T-helper 2 cell (primary cell): ENCODE measurements at places on chromosomes 1 and 21.
A peak's percentile ranks its signal among the peaks of the same experiment; 100 is the strongest.

DNA sequence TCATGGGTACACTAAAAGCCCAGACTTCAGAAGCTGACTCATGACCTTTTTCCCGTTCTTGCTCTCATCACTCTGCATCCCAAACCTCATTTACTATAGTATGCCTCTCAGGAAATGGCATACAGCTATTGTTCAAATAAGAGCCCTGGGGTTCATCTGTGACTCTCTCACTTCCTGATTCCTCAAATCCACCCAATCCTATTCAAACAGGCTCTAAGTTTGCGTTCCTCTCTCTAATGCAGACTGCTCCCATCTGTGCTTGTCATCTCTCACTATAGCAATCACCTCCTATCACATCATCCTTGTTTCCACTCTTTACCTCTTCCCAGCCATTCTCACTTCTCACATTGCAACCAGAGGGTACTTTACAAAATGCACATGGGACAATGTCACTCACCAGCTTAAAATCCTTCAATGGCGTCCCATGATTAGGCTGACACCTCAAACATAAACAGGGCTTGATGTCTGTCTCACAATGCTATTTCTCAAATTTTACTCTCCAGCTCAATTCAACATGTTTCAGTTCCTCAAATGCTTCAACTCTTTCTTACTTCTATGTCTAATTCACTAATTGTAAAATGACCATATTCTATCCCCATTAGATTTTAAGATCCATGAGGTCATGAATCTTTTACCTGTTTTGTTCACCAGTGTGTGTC, 408.4 kb downstream of the NTNG1 start:
- DNase-seq: no peak

- DNase-seq: no peak
These were observed 93.8 kb downstream of the C21orf91 start for GRCh38 chr21:17725339-17725738.

DNA sequence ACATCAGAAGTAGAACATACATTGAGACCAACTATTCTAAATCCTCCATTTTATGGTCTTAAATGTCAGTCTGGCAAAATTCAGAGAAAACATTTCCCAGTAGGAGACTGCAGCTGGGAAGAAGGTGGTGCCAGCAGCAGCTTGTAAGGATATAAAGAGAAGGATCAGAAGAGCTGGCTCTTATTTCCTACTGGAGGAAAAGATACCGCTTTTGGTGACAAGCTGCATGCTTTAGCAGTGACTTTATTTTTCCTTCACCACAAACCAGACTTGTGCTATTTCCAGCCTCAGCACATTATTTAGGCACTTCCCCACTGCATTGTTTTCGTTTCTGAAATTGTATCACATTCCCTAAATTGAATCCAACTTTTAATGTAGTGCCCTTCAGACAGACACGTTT, 28.4 kb downstream of the RNF11 start:
- DNase-seq: no peak

GRCh38 chr1:27526569-27527222, 36.7 kb upstream of the WASF2 start:
- no peak for DNase-seq

GRCh38 chr1:172893146-172893841, 157.4 kb downstream of the TNFSF18 start:
- DNase-seq: no peak

GRCh38 chr1:5927506-5928370, 64.5 kb downstream of the NPHP4 start:
- DNase-seq: no peak

DNA sequence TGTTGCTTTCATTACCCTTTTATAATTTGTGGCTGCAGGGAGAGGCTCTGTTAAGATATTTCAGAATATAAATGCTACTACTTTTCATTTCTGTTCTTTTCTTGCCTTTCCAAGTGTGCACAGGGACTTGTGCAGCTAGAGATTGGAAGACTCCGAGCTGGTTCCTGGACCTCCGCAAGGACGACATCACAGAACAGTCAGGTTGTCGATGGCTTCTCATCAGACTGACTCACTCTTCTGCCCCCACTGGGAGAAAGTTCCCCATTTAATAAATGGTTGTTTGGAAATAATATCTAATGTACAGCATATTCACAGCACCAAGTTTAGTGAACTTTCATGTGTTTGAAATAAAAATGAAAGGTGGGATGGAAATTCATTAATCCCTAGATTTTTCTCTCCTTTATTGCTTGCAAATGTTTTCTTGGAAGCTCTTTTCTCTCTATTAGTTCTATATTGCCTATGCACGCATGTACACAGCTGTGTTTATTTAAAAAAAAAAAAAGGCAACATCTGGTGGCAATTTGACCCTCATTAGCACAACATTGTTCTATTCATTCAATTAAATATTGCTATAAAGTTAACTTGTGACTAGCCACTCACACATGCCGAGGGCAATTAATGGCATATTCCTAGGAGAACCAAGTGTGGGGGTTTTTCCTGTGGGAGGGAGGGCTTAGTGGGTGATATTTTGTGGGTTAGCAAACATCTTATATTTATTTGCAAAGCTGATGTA, 77.5 kb upstream of the L1TD1 start:
- no peak for DNase-seq

DNA sequence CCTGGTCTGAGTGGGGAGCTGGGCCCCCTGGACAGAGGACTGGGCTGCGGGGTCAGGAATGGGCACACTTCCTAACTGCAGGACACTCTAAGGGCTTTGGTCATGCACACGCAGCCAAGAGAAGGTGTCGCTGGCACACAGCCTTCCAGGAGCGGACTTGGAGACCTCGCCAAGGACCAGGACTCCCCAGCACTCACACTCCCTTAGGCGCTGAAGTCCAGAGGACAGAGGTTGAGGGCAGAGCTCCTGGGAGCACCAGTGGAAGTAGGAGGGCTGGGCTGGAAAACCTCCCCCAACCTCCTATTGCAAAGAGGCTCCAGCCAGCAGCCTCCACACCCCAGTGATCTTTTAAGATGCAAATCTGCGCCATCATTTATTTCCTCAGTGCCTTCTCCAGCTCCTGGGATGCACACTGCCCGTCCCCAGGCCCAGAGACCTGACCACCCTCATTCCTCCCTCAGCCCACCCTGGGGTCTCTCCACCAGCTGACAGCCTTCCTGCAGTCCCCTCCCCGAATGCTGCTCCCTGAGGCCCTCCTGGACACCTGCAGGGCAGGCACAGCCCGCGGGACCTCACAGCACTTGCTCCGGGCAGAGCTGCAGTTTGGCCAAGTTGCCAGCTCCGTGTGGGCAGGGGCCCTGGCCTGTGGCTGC, 3.0 kb downstream of the TSPEAR start:
- no peak for DNase-seq

GRCh38 chr21:32055305-32055704, 182.5 kb downstream of the HUNK start:
- no peak for DNase-seq

DNA sequence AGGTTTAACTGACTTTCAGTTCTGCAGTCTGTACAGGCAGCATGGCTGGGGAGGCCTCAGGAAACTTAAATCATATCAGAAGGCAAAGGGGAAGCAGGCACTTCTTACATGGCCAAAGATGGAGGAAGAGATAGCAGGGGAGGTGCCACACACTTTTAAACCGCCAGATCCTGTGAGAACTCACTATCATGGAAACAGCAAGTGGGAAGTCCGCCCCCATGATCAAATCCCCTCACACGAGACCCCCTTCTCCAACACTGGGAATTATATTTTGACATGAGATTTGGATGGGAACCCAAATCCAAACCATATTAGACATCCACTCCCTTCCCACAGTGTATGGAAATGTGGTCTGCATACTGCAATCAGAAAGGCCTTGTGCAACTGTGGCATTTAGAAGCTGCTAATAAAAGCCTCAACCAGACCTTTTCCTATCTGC, 148.2 kb downstream of the FCRL5 start:
- no peak for DNase-seq

- no peak for DNase-seq
These were observed 352.0 kb downstream of the NUF2 start for GRCh38 chr1:163673759-163674151.

GRCh38 chr1:82218846-82219245, 418.1 kb downstream of the ADGRL2 start:
- no peak for DNase-seq

DNA sequence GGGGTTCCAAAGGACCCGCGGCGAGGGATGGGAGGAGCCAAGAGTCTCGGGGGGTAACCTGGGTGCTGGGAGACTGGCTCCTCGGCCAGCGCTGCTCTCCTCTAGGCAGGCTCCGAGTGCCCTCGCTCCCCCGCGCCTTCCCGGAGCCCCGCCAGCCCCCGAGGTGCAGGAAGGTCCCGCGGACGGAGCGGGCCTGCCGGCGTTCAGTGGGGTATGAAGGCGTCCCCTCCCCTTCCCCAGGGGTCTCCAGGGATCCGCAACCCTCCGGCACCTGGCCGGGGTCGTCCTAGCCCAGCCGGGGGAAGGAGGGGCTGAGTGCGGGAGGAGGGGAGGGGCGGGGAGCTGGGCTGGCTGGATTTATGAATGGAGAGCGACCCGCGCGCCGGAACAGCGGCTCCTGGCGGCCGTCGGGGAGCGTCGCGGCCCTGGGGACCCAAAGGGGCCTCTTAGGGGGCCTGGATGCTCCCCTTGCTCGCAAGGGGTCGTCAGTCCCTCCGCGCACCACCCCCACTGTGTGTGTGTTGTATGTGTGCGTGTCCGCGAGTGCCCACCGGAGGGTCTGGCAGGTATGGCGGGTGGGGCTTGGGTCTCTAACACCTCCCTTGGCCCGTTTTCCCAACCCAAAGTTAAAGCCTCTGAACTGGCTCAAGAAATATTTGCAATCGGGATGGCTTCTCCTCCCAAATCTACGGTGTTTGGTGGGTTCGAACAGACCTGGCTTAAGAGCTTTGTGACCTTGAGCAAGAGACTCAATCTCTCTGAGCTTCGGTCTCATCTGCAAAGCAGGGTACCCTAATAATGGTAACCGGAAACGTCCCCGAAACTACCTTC, 642 bp downstream of the HCRTR1 start:
- peak; percentile 7 for DNase-seq

DNA sequence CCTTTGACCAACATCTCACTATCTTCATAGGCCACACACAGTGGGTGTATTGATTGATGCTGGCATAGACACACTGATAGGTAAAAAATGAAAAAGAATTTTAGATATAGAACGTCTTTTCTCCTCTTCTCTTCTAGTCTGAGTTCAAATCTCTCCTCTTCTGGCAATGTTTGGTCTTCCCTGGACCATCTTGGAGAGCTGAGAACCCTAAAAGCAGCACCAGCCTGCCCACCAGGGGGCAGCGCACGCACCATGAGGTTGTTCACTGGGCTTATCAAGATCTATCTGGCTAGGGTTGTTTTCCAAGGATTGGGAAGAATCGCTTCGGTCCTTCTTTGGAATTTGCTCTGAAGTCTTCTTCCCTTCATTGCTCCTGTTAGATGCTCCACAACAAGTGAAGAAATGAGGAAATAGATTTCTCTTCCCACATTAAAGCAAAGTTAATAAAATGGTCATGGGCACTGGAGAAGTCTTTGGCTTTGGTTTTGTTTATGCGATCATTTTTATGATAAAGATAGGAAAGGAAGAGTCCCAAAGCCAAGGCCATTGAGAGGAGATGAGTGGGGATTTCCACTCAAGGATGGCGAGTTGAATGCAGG, 104.0 kb upstream of the OLIG2 start:
- DNase-seq: peak; percentile 25

- DNase-seq: no peak
These were observed 116.2 kb downstream of the HMCN1 start for GRCh38 chr1:185850366-185850765.

GRCh38 chr1:5304702-5305101, 650.3 kb downstream of the AJAP1 start:
- DNase-seq: no peak

GRCh38 chr1:70714149-70714548, 303.1 kb downstream of the CTH start:
- no peak for DNase-seq

- DNase-seq: no peak
These were observed 141.3 kb downstream of the TNR start for GRCh38 chr1:175602026-175602585.

DNA sequence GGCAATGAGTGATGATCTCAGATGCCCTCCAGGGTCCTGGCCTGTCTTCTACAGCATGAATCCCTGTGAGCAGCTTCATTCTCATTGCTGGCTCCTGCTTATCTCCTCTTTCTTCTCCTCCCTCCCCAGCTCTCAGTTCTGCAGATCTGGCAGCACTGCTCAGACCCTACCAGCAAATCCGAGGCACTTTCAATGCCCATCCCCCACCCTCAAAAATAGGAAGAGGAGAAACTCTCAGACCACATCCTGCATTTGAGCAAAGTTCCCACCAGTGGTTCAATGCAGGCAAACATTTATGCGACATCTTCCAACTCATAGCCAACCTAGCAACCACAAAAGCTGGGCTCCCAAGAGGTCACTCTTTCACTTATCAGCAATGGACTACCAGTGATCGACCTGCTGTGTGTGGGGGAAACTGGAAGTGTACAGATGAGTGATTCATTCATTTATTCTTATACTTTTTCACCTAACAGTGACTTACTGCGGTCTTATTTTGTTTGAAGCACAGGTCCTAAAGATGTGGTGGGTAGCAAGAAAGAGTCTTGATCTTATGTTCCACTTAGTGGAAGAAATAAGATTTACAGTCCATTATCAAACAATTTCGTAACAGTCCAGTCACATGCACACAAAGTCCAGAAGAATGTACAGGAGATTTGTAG, 5.8 kb upstream of the CHI3L2 start:
- DNase-seq: peak; percentile 95

GRCh38 chr1:95380909-95381308, 146.9 kb downstream of the RWDD3 start:
- DNase-seq: no peak

DNA sequence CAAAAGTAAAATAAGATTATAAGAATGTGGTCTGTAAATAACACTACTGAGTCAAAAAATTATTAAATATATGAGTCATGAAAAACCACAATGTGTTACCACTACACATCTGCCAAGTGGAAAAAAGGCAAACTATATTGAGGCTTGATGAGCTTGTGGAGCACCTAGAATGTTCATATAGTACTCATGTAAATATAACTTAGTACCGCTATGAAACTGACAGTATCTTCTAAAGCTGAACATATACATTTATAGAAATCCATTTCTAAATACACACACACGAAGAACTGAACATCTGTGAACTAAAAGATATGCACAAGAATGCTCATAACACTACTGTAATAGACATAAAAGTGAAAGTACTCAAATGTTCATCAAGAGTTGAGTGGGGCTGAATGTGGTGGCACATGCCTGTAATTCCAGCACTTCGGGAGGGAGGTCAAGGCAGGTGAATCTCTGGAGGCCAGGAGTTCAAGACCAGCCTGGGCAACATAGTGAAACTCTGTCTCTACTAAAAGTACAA, 18.5 kb upstream of the GBP3 start:
- DNase-seq: no peak

- DNase-seq: no peak
These were observed 10.0 kb upstream of the TNFRSF8 start for GRCh38 chr1:12052997-12053686.

- no peak for DNase-seq
These were observed 212.4 kb downstream of the ZNF648 start for GRCh38 chr1:181849071-181849470.

- no peak for DNase-seq
These were observed 143.0 kb downstream of the ELAVL4 start for GRCh38 chr1:50251702-50252101.

- no peak for DNase-seq
These were observed 6.7 kb downstream of the TRIM45 start for GRCh38 chr1:117114877-117115276.

GRCh38 chr1:163655565-163655964, 333.8 kb downstream of the NUF2 start:
- no peak for DNase-seq

- no peak for DNase-seq
These were observed 2.7 kb downstream of the ZBTB18 start for GRCh38 chr1:244053831-244054230.
